ENCODE measurements at places on chromosomes 6 and 20. TPM values are rescaled to one million over a fixed set of nuclear protein-coding genes. Genes with fewer than 3 reads are reported as not detected.

The RAD21L1 gene
- total RNA-seq, result 1.3 TPM

The STX16 gene
- 26.9 TPM for total RNA-seq

The PTPRK gene
- 0.20 TPM for total RNA-seq

The ZSCAN16 gene
- total RNA-seq, result not detected

The CST9L gene
- total RNA-seq, result not detected

The ZNF165 gene
- 1.2 TPM for total RNA-seq

The KIAA1586 gene
- total RNA-seq, result 29.1 TPM

The ACTL10 gene
- not detected for total RNA-seq

The WTAP gene
- 105 TPM for total RNA-seq

The NHLRC1 gene
- not detected for total RNA-seq

The SOBP gene
- total RNA-seq, result 0.16 TPM

The HRH3 gene
- not detected for total RNA-seq

The UBE2V1 gene
- total RNA-seq, result 113 TPM

The DEFB124 gene
- not detected for total RNA-seq

The HAO1 gene
- not detected for total RNA-seq

The BNIP5 gene
- total RNA-seq, result not detected

The WFDC10B gene
- not detected for total RNA-seq

The BANF2 gene
- not detected for total RNA-seq

The RUNX2 gene
- total RNA-seq, result 0.98 TPM

All from K562 (cell line).